ENCODE measurements at places on chromosomes 7 and 10.

DNA sequence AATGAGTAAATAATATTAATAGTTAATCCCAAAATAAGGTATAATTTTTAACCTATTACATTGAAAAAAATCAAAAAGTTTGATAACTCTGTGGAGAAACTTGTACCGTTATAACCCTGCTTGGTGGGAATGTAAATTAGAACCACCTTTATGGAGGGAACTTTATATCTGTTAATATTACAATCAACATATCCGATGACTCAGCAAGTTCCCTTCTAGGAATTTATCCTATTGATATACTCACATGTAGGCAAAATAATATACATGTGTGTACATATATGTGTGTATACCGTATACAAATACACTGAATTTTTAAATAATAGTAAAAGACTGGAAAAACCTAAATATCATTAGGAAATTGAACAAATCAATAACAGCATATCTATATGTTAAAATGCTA is 54.7 kb downstream of the PANK1 start:
- DNase-seq = no peak

- no peak for DNase-seq
Measured at GRCh38 chr7:157522954-157523353, 186.2 kb downstream of the DNAJB6 start.

- no peak for DNase-seq
Measured at GRCh38 chr7:16691241-16691640, 45.3 kb downstream of the BZW2 start.

DNA sequence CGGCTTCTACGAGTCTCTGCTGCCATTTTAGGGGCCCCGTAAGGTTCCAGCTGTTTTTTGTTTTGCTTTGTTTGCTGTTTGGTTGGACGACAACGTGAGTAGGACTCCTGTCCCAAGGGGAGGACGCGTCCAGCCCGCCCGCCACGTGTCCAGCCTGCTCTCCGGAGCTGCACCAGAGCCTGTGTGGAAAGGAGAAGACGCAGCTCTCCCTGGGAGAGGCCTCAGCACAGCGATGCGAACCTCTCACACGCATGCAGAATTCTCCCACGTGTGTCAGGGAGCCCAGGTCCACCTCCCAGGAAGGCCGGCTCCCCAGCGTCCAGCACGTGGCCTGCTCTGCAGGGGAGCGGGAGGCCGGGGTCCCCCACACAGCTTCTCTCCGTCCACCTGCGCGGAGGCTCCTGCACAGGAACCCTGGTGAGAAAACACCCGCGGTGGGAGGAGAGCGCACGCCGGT is 36.4 kb upstream of the DNAJB6 start:
- DNase-seq = peak; percentile 51

- DNase-seq = no peak
Measured at GRCh38 chr10:121655254-121656144, 57.3 kb upstream of the FGFR2 start.

DNA sequence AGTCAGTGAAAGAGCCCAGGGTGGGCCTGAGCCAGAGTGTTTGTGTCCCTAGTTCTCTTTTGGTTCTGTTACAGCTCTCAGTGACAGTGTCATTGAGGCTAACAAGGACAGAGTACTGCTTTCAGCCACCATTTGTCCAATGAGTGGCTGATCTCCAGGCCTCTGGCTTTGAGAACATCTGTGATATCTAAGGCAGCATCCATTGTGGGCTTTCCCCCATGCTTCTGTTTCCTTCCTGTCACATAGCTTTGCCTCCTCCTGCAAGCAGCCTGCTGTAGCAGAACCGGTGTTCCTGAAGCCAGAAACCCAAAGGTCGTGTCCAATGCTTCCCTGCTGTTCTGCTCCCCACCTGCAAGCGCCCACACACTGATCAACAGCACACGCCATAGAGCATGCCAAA is 68.4 kb downstream of the IKZF1 start:
- DNase-seq = no peak

Measured in fibroblast of mammary gland (primary cell).